ENCODE measurements at places on chromosomes 7 and 10.

GRCh38 chr10:76454506-76455140 lies 1023.2 kb downstream of the LRMDA start:
- no peak for DNase-seq

DNA sequence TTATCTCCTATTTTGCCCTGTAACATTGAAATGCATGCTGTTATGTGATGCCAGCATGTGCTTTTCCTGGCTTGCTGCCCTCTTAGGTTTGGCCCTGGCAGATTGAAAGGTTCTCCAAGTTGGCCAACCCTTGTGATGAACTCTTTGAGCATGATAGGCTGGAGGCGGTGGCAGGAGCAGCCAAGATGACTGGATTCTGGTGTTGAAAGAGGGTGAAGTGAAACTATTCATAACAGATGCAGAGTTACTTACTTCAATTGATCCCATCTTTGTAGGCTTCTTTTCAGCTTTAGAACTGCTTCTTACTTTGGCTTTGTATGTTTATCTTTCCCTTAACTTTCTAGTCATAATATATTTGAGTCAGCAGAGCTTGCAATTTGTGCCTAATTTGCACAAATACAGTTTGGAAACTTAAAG lies 57.6 kb downstream of the BICC1 start:
- no peak for DNase-seq

DNA sequence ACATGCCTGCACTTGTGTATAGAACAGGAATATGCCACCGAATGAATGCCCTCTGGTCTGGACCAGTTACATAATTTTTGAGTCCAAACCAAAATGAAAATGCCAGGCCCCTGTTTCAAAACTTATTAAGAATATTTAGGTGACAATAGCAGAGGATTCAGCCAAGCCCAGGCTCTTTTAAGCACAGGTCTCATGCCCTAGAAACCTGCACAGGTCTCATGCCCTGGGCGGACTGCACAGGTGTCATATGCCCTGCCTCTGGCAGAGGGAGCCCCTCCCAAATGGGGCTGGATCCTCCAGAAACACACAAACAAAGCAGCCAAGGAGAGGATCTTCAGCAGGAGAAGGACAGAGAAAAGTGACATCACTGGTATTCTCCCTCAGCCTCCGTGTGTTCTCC lies 605.4 kb upstream of the NRP1 start:
- DNase-seq: no peak

GRCh38 chr10:77711683-77712049 lies 74.1 kb upstream of the KCNMA1 start:
- DNase-seq: no peak

- DNase-seq: no peak
Measured at GRCh38 chr10:59107147-59107546, 69.3 kb upstream of the PHYHIPL start.

DNA sequence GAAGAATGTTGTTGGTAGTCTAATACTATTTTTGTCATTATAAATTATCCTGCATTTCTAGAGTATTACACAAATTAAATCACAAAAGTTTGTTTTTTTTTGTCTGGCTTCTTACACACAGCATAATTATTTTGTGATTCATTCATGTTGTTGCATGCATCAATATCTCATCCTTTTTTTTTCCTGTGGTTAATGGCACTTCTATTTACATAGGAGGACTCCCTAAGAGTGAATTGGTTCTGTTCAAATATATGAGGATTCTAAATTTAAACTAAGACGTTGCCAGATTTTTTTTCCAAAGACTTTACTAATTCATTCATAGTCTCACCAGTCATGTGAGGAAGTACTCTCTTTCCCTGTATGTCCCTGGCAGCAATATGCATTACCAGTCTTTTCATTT lies 303.3 kb downstream of the GPR37 start:
- DNase-seq: no peak

DNA sequence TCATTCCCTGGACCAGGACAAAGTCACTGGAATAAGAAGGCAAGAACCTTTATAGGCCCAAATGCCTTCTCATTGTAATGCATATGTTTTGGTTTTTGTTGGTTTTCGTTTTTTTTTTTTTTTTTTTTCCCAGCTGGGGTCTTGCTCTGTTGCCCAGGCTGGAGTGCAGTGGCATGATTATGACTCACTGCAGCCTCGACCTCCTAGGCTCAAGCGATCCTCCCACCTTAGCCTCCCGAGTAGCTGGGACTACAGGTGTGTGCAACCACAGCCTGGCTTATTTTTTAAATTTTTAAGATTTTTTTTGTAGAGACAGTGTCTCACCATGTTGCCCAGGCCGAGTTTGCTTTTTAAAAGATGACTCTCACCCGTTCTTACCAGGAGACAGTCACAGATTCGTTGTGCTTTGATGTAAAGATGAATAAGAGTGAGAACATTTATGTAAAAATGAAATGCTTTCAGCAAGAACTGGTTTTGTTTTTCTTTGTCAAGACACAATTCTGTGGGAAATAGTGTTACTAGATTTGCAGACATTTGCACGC lies 7.6 kb downstream of the IQCE start:
- DNase-seq: no peak

- no peak for DNase-seq
Measured at GRCh38 chr10:98377536-98377935, 37.4 kb downstream of the PYROXD2 start.

DNA sequence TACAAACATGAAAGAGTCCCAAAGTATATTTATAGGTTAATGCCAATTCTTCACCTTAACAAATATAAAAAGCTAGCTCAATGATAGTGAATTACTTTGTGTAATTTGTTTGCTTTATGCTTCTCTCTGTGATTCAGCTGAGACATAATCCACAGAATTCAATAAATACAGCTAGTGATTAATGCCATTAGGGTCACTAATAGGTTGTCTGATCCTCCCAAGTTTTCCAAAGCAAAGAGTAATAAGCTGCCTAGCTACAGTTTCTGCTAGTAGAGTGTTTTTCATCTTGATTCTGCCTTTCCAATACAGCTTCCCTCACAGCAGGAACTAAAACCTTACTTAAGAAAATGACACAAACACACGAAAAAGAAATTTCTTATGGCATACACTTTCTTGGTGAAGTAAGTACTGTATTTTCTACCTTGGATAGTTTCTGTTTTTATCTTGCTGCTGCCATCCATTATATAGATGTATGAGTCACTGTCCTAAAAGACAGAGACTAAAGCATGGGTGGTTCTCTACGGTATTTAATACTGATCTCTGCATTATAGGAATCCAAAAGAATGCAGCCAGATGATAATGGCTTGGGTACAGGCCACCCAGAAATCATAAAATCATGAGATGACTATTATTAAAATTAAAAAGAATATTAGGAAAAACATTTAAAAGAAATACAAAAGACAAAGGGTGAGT lies 170.0 kb downstream of the TPK1 start:
- no peak for DNase-seq

GRCh38 chr7:98185101-98185500 lies 26.1 kb upstream of the BHLHA15 start:
- DNase-seq: no peak

DNA sequence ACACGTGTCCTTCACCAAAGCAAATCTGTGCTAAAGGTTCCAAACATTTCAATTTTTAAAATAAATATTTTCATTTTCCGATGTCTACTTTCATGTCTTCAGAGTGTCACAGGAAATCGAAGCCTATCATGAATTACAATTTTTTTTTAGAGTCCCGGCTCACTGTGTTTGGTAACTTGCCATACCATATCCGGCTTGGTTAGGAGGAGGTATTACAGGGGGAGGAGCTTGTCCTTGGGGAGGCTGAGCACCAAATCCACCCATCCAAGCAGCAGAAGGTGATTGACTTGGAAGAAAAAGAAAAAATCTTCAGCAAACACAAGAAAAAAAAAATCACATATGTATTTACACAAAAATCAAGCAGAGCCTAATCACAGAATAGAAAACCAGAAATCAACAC lies 21.3 kb downstream of the TIAL1 start:
- peak; percentile 5 for DNase-seq

- no peak for DNase-seq
Measured at GRCh38 chr10:91798649-91799611, 704 bp downstream of the TNKS2 start.

- DNase-seq: no peak
Measured at GRCh38 chr7:158581440-158582088, 6.1 kb downstream of the PTPRN2 start.

DNA sequence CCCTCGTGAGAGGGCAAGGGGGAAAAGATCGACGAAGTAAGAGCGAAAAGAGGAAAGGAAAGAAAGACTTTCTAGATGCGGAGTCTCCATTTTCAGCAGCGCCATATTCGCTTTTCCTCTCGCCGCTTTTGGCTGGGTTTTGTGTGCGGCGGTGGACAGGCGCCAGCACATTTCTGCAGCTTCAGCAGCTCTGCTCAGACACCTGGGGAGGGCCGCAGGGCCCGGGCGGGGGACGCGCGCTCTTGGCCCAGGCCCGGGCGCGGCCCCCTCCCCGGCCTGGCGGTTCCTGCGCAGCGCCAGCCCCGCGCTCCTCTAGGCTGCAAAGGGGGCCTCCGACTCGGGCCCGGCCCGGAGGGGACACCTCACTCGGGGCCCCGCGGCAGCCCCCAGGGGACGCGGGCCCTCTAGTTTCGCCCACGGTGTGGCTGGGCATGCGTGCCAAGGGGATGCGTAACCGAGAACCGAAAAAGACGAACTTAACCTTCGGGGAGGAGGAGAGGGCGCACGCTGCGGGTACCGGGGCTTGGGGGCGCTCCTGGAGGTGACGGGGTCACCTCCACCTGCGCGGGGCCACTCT lies 34.5 kb upstream of the EBLN1 start:
- peak; percentile 63 for DNase-seq

Data from stimulated activated CD8-positive, alpha-beta memory T cell treated with anti-CD3 and anti-CD28 coated beads, Interleukin-15, amount 100 ng/mL, for 48 hours (primary cell).